ENCODE measurements at places on chromosomes 6 and 20.

- DNase-seq = peak; percentile 65
Observed at GRCh38 chr6:11496152-11497060, 41.1 kb upstream of the TMEM170B start.

GRCh38 chr6:142207265-142207877, 60.3 kb downstream of the VTA1 start:
- DNase-seq = peak; percentile 51

DNA sequence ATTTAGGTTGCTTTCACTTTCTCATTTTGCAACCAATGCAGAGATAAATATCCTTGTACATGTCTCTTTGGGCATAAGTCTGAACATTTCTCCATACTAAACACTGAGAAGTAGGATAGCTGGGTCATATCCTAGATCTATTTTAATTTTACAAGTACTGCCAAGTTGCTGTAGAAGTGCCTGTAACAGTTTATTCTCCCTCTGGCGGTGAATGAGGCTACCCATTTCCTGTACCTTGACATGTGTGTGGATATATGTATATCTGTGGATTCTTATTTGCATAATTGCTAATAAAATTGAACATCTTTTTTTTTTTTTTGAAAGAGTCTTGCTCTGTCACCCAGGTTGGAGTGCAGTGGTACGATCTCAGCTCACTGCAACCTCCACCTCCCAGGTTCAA, 48.0 kb upstream of the PNRC1 start:
- no peak for DNase-seq

- no peak for DNase-seq
Observed at GRCh38 chr6:95629551-95629950, 52.2 kb downstream of the MANEA start.

DNA sequence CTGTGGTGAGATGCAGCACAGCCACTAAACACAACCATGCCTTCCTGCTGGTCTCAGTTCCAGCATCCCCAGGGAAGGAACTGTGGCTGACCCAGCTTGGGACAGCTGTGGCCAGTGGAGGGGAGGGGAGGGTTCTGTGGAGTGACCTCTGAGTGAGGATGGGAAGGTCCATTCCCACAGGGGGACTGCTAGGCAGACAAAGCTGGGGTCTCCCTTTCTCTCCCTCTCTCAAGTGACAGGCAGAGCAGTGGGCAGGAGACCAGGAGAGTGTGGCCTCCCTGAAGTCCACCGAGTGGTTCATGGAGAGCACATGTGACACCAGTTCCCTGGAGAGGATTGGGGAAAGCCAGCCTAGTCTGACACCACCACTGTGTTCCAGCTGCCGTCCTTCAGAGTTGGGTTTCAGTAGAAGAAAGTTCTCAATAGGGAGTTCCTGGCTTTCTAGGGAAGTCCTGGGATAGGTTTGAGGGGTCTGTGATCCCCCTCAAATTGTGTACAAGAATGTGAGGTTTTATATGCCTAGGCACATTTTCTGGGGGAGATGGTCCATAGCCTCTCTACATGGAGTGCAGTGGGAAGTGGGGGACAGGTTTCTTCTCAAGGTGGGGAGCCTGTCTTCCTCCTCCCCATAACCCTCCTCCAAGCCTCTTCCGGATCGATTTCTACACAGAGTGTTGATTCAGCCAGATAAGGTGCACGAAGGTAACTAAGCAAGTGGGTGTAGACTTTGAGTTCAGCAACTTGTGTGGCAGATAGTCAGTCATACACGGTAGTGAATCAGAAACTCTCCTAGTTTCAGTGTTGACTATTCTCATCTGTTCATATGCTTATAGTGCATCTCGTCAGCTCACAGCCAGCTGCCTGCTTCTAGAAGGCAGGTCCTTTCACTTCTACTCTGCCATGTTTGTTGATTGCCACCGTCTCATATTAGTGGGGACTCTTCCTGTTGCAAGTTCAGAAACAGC, 18.9 kb downstream of the MANBAL start:
- no peak for DNase-seq

DNA sequence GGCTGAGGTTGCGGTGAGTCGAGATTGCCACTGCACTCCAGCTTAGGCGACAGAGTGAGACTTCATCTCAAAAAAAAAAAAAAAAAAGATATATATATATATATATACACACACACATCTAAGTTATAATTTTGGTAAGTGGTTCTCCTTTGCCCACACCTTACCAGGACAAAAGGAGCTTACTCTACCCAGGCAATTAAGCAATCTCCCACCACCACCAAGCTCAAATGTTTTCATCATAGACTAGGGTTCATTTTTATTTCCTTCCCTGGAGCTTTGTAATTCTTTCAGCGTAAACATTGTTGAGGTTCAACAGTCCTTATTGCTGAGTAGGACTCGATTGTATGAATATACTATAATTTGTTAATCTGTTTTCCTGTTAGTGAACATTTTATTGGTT, 23.5 kb downstream of the AMD1 start:
- no peak for DNase-seq

GRCh38 chr6:35058358-35058675, 82.8 kb downstream of the TCP11 start:
- no peak for DNase-seq

- no peak for DNase-seq
Observed at GRCh38 chr20:43322851-43323250, 133.1 kb upstream of the PTPRT start.

GRCh38 chr6:110296241-110297025, 61.7 kb downstream of the METTL24 start:
- no peak for DNase-seq

Measured in neuronal stem cell (in vitro differentiated cells).